T-helper 1 cell (primary cell): ENCODE measurements at places on chromosomes 12 and 14.

DNA sequence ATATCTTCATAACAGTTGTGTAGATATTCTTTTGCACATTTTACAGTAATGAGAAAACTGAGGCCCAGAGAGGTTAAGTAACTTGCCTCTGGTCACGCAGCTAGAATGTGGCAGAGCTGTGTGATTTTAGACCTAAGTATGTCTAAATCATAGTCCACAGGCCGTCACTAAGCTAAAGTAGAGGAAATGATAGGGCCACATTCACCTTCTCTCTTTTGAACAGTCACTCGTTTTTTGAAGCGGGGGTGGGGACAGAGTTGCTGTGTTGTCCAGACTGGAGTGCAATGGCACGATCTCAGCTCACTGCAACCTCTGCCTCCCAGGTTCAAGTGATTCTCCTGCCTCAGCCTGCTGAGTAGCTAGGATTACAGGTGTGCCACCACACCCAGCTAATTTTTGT lies 68.5 kb downstream of the RASSF3 start:
- DNase-seq = no peak

DNA sequence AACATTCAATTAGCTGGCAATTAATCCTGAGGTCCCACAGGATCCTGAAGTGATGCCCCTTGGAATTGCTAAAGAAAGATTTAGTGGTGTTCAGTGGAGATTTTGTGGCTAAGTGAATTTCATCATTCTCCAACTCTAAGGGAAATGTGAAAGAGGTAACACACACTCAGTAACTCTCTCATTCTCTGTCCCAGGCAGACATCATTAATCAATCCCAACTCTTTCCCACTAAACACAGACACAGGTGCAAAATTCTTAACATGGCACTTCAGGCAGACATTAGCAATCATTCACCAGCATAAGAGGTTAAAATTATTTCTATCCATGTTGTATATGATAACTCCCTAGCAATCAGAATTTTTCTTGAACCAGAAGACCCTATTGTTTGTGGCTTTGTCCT lies 40.2 kb downstream of the TRPV4 start:
- no peak for DNase-seq

- DNase-seq = peak; percentile 15
Measured at GRCh38 chr12:10363914-10364814, 25.7 kb downstream of the KLRK1 start.

DNA sequence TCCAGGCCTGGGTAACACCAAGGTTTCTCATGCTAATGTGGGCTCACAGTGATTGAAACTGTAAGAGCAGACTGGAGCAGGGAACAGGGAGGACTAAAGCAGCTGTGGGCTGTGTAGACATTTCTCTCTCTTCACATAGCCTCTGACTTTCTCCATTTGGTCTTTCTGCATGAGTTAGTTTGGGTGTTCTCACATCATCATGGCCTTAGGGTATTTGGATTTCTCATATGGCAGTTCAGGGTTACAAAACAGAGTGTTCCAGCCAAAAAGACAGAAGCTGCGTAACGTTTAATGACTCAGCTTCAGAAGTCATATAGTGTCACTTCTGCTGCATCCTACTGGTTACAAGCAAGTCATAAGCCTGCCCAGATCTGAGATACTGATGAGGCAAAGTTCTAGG lies 52.0 kb upstream of the OSBPL8 start:
- no peak for DNase-seq

- no peak for DNase-seq
Measured at GRCh38 chr14:83529531-83529930, 1995.9 kb upstream of the SEL1L start.

DNA sequence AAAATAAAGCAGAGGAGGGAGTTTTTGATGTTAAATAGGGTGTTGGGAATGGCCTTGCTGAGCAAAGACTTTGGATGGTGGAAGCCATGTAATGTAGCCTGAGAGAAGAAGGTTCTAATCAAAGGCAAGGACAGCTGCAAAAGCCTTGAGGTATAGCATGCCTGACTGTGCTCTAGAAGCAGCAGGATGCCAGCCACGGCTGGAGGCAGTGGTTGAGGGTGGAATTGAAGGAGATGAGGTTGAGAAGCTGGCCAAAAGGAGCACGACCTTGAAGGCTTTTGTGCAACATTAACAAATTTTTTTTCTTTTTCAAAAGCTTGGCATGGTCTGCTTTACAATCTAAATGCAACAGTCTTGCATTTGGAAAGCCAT lies 42.3 kb upstream of the CSRP2 start:
- no peak for DNase-seq

DNA sequence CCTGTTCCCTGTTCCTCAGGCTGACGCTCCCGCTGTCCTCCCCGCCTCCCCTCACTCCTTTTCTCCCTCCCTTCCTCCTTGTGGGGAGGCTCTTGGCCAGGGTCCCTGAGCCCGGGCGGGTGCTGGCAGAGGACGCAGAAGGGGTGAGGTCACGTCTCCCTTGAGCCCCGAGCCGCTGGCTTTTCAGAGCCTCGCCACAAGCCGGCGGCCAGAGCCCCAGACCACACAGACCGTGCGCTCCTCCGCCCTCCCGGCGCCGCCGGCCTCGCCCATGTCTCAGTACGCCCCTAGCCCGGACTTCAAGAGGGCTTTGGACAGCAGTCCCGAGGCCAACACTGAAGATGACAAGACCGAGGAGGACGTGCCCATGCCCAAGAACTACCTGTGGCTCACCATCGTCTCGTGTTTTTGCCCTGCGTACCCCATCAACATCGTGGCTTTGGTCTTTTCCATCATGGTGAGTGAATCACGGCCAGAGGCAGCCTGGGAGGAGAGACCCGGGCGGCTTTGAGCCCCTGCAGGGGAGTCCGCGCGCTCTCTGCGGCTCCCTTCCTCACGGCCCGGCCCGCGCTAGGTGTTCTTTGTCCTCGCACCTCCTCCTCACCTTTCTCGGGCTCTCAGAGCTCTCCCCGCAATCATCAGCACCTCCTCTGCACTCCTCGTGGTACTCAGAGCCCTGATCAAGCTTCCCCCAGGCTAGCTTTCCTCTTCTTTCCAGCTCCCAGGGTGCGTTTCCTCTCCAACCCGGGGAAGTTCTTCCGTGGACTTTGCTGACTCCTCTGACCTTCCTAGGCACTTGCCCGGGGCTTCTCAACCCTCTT lies at the start of gene TMEM233:
Gene TMEM233, plus strand, starts transcription at position 197 of the 821 bp plus-strand sequence. Its CDS starts 75 bp downstream, at position 272.
- no peak for DNase-seq

GRCh38 chr12:105588106-105588505 lies 257.6 kb downstream of the C12orf75 start:
- DNase-seq = no peak

- DNase-seq = no peak
Measured at GRCh38 chr12:12265571-12266388, 1.1 kb downstream of the LRP6 start.

- peak; percentile 1 for DNase-seq
Measured at GRCh38 chr14:104892531-104893434, 27.7 kb downstream of the CEP170B start.

DNA sequence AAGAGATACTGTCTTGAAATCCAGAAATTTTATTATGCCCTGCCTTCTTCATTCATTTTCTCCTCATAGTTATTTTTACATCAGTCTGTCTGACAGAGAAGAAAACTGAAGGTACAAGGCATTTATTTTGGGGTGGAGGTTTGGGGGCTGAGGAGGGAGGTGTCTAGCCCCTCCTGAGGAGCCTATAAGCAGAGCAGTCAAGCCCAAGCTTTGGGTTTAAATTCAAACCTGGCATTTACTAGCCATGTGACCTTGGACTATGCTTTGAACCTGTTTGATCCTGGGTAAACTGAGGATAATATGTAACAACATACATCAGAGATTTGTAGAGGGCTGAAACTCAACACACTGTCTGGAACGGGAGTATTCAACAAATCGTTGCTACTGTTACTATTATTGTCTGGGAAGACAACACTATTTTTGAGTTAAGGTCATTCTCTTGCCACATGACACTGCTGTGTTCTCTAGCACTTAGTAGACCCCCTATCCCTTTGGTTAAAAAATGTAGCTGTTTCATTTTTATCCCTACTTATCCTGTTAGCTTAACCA lies 66.1 kb upstream of the STRN3 start:
- DNase-seq = no peak

GRCh38 chr12:46903058-46903457 lies 77.3 kb upstream of the SLC38A4 start:
- DNase-seq = no peak

GRCh38 chr12:166425-167075 lies 47.4 kb downstream of the SLC6A12 start:
- DNase-seq = no peak

DNA sequence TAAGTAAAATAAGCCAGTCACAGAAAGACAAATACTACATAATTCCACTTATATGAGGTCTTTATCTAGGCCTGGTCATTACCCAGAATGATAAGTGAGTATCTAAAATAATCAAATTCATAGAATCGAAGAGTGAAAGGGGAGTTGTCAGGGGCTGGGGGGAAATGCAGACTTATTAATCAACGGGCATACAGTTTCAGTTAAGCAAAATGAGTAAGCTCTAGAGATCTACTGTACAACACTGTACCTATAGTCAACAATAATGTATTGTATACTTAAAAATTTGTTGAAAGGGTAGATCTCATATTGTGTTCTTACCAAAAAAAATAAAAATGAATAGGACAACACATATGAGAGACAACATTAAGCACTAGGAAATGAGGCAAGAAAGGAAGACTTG lies 13.3 kb downstream of the BTBD7 start:
- DNase-seq = no peak

DNA sequence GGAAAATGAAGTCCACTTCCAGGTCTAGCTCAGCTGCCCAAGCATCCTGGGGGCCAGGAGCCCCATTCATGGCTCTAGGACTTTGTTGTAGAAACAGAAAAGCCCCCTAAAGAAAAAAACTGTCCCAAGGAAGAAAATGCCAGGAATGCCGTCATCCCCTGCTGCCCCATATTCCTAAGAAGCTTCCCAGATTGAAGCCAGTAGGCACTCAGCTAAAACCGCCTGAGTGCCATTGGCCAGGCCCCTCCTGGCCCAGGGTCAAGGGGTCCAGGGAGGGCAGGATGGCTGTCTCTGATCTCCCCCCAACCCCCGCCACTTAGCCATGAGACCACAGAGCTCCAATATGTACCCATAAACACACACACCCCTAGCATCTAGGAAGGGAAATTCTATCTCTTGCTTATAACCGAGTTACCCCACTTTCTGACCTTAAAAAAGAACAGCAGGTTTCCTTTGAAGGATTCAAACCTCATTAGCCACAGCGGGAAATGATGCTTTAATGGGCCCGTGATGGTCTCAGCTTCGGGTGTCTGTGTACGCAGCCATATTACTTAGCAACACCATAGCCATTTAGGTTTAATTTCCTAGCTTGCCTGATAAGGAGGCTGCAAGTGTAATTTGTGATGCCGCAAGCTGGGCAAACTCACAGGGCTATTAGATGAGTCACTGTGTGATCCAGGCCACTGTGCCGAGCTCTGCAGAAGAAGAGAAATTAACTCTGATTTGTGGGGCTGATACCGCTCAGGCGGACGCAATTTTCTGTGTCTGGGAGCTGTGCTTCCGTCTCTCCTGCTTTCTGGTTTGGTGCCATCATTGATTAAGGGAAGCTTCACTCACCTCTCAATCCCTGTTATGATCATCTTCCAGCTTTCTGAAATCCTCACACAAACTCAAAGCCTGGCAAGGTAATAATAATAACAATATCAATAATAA lies 84.2 kb downstream of the GCH1 start:
- DNase-seq = no peak

DNA sequence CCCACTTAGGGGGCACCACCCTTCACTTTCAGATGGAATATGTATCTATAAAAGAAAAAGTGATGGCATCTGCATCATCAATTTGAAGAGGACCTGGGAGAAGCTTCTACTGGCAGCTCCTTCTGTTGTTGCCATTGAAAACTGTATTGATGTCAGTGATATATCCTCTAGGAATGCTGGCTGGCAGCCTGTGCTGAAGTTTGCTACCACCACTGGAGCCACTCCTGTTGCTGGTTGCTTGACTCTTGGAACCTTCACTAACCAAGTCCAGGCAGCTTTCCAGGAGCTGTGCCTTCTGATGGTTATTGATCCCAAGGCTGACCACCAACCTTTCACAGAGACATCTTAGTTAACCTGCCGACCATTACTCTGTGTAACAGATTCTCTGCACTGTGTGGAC lies 44.7 kb downstream of the RIMKLB start:
- DNase-seq = no peak

GRCh38 chr12:86723326-86723725 lies 467.1 kb upstream of the MGAT4C start:
- DNase-seq = no peak

GRCh38 chr12:21248679-21249078 lies 86.0 kb downstream of the SLCO1A2 start:
- no peak for DNase-seq

GRCh38 chr12:75953312-75953906 lies 78.2 kb downstream of the PHLDA1 start:
- no peak for DNase-seq

GRCh38 chr14:76995279-76996035 lies 33.1 kb downstream of the IRF2BPL start:
- DNase-seq = no peak

DNA sequence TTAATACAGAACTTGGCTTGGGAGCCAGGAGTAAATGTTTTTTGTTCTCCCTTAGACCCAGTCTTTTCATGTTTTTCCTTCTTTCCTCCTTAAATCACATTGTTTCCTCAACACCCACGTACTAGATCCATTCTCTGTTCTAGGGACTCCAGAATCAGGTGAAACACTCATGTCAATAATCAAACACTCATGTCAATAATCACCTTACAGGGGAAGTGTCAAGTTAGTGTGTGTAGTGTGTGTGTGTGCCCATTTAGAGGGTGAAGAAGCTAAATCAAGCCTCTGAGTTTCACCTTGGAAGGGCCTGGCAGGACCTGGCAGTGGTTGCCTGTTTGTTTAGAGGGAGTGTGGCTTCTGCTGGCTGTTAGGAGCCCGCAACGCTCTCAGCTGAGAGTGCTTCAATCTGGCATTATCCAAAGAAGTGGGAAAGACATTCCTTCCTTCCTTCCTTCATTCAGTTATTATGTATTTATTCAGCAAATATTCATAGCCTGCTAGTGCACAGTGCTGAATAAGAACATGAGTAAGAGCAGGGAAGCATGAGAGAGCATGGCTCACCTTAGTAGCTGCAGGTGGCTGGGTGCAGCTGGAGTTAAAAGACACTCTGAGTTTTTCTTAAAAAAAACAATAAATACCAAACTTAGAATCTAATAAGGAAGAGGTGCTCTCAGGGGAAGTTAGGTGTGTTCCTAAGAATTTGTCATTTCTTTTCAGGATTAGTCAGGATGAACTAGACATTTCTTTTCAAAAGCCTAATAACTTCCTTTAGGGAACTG lies 17.6 kb upstream of the EID3 start:
- DNase-seq = no peak

DNA sequence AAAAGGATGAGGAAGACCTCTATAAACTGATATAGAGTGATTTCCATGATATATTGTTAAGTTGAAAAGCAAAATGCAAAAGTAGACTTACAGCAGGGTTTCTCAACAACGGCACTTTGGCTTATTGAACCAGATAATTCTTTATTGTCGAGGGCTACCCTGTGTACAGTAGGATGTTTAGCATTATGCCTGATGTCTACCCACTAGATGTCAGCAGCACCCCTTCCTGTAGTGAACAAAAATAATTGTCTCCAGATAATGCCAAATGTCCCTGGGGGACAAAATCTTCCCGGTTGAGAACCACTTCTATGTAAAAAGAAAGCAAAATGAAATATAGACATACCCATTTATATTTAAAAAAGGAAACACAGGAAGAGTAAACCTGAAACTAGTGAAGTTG lies 32.4 kb downstream of the ABCD2 start:
- DNase-seq = peak; percentile 10

- DNase-seq = no peak
Measured at GRCh38 chr12:64427988-64428387, 23.8 kb downstream of the XPOT start.

- DNase-seq = no peak
Measured at GRCh38 chr12:40515041-40515816, 177.0 kb upstream of the CNTN1 start.

- DNase-seq = no peak
Measured at GRCh38 chr14:92906823-92907222, 16.1 kb upstream of the CHGA start.
